ENCODE measurements at places on chromosomes 5 and 9. TPM values are rescaled to one million over a fixed set of nuclear protein-coding genes. Genes with fewer than 3 reads are reported as not detected.

- no peak for DNase-seq
Measured at GRCh38 chr5:155978850-155979249, 348.1 kb upstream of the SGCD start.

DNA sequence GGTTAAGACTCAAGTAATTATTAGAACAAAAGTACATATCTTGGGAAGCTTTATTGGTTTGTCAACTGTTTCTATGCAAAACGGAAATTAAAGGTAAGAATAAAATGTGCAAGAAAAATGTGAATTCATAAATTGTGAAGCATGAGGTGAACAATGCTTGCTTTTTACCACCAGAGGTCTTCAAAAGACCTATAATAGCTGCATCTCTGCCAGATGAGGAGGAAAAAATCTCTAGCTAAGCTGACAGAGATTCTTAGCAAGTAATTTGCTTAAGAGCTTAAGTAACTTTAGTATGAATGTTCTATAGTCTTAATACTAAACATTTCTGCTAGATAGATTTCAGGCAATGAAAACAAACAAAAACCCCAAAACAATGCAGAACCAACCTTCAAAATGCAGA, 54.1 kb downstream of the MRPS30 start:
- DNase-seq = no peak

GRCh38 chr5:167872791-167873190, 418.7 kb upstream of the WWC1 start:
- no peak for DNase-seq

DNA sequence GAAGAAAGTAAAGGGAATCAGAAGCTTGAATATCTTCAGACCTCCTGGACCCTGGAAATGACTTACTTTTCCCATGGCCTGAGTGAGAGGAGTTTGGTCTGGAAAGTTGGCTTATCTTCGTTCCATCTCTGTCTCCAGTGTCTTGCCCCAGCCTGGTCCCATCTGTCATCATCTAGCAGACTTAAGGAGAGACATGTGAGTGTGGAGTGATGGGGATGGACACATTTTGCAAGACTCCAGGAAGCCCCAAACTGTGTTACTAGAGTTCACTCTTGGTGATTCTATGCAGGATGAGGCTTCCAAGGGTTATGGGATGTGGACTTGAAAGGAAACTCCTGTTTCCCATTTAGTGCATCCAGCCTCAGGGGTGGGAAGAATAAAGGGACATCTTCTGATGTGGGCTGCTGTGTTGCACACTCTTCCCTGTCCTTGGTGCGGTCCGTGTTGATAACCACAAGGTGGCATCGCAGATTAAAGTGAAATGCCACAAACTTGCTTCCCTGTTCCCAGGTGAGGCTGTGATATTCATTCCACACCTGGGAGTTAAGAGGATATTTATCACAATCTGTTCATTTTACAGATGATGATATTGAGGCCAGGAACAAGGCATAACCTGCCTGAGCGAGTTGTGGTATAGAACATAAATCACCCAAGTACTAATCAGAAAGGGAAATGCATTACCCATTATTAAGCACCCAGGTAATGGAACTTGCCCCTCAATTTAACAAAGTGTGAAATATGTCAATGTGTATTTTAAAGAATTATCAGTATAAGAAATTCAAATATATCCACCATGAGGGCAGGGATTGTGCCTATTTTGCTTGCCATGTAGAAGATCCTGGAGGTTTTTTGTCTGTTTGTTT, 269.9 kb upstream of the PAPPA start:
- peak; percentile 25 for DNase-seq

DNA sequence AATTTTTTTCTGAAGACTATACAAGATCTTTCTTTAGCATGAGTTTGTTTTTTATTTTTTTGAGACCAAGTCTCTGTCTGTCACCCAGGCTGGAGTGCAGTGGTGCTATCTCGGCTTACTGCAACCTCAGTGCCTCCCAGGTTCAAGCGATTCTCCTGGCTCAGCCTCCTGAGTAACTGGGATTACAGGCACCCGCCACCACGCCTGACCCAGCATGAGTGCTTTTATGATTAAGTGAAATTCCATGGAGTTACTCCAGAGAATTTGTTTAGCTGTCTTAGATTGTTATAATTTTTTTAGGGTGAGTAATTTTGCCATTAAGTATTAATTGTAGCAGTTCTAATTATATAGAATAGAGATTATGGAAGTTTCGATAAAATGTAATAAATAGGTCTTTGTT, 14.3 kb downstream of the YTHDC2 start:
- no peak for DNase-seq

The KIAA1958 gene
- total RNA-seq = 7.3 TPM

All from HFFc6 (cell line).